ENCODE measurements at places on chromosomes 5 and 9. TPM values are rescaled to one million over a fixed set of nuclear protein-coding genes. Genes with fewer than 3 reads are reported as not detected.

Gene F2RL2
- total RNA-seq: 3.8 TPM

Gene TLR4
- total RNA-seq: 0.18 TPM

Gene SECISBP2
- 18.5 TPM for total RNA-seq

Gene OR1J2
- not detected for total RNA-seq

Gene CCL28
- 0.18 TPM for total RNA-seq

Gene ZNF608
- 0.61 TPM for total RNA-seq

Gene LTC4S
- 0.25 TPM for total RNA-seq

Gene ISL1
- not detected for total RNA-seq
